Forelimb muscle (tissue), 1 donor: ENCODE measurements at places on chromosomes 6 and 20. TPM values are rescaled to one million over a fixed set of nuclear protein-coding genes. Genes with fewer than 3 reads are reported as not detected.

CNKSR3 gene
- 13.4 TPM for polyA plus RNA-seq

DNA sequence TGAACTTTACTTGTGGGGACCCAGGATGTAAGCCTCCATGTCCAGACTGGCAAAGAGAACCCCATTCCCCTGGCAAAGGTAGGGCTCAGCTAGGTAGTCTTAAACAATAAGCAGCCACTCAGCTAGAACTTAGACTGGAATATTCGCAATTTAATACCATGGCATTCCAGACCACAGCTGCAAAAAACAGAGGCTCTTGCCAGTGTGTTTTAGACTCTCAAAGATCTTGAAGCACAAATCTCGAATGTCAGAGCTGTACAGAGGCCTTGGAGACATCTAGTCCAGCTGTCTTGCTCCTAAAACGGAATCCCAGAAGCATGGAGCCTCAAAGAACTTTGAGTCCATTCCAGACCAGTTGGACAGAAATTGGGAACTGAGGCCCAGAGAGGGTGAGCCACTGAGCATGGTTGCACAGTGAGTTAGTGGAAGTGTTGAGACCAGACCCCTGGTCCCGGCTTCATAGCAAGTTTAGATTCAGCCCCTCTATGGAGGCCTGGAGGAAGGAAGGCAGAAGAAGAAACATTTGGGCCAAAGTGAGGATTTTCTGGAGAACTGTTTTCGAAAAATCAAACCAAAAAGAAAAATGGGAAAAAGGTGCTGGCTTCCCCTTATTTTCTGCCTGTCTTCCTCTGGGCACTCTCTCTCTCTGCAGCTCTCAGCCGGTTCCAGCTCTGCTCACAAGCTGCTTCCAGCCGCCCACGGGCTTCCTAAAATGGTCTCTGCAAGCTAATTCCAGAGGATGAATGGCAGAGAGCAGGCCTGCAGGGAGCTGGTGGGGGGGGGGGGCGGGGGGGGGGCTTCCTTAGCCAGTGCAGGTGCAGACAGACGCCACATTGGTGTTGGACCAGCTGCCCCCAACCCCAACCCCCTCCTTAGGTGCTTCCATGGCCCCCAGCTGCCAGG lies 32.4 kb downstream of the AAR2 start:
- DNase-seq: peak; percentile 5

HLA-DQB2 gene
- polyA plus RNA-seq: 0.32 TPM

DNA sequence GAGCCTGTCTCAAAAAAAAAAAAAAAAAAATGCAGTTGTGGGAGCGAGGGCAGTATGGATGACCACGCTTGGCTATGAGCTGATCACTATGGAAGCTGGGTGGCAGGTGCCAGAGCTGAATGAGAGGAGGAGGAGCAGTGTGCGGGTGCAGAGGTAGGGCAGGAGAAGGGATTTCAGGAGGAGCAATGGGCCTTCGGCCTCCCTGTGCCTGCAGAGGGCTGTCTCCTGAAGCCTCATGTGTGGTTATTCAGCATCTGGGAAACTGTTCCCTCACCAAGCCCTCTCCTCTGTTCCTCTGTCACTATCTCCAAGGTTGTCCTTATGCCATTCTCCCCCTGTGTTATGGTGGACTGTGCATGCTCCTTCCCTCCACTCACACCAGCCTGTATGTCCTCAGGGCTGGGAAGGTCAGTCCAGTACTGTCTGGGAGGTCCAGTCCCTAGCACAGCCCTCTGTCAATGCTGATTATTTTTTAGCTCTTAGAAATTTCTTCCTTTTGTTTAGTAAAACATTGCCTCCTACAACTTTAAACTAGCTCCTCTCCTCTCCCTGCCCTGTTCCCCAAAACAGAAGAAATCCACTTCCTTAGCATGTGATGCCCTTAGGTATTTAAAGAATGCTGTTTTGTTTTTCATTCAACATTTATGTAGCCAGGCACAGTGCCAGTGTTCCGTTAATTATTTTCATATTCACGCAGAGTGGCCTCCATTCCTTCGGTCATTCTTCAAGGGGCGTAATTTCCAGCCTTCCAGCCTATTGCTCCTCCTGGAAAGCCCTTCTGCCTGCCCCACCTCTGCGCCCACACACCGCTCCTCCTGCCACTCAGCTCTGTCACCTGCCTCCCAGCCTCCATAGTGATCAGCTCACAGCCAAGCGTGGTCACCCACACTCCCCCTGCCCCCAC lies 48.9 kb downstream of the CNBD2 start:
- peak; percentile 44 for DNase-seq

OR2H2 gene
- 0.15 TPM for polyA plus RNA-seq

LAMP5 gene
- 0.39 TPM for polyA plus RNA-seq

SRSF6 gene
- 168 TPM for polyA plus RNA-seq

DNA sequence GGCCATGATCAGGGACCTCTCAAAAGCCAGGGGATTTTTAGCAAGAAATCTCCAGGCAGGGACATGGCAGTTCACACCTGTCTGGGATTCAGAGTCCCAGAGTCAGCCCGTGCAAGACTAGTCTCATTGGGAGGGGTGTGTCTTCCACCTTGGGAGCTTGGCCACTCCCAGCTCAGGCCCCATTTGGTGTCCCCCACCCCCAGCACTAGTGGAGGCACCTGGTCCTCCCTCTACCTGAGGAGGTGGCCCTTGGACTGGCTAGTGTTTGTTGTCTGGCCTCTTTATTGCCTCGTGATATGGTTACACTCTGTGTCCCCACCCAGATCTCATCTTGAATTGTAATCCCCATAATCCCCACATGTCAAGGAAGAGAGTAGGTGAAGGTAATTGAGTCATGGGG lies 140.8 kb upstream of the PHACTR3 start:
- DNase-seq: no peak

- no peak for DNase-seq
These were observed 103.7 kb downstream of the MYO6 start for GRCh38 chr6:75852721-75853120.
